ENCODE measurements at places on chromosomes 7 and 10.

DNA sequence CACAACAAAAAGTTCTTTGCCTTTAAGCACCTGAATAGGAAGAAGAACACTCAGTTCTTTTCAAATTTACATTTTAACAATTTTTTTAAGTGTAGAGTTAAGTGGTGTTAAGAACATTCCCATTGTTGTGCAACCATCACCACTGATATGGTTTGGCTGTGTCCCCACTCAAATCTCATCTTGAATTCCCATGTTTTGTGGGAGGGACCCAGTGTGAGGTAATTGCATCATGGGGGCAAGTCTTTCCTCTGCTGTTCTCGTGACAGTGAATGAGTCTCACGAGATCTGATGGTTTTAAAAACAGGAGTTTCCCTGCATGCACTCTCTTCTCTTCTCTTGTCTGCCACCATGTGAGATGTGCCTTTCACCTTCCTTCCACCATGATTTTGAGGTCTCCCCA, 155.7 kb downstream of the PLXNA4 start:
- no peak for DNase-seq

DNA sequence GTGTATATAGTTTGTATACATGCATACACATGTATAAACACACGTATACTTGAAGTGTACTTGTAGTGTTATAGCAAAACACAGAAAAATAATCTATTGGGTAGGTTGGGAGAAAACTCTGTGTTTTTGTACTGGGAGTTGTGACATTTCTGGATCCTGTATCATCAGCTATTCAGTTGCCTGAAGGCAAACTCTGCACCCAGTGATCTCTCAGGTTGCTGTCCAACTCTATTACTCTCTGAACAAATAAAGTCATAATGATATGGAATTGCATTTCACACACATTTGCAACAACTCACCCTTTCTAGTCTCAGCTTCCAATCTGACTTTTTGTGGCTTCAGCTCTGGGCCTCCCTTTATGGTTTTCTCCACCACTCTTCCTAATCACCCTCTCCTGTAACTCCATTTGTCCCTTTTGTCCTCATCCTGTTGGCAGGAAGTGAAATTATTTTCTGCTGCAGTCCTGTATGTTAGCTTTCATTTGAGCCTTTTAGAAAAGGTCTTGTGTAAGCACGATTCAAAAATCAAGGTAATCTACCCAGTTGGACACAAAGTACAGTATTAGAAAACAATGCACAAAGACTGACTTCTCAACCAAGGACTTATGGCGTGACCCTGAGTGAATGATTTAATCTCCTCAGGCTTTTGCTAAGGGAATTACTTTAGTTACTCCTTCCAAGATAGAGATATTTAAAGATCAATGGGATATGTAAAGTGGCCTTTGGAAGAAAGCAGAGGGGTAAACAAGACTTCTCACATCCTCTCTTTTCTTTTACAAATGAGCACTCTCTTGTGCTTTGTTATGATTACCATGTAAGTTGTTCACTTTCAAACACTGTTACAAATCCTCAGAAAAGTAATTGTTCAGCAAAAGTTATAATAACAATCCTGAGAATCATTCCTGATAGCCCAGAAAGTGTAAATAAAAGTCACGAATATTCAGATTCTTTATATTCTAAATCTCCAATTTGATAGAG, 249.1 kb downstream of the KCND2 start:
- DNase-seq, result no peak

- DNase-seq, result no peak
Observed at GRCh38 chr7:55081068-55081467, 62.3 kb downstream of the EGFR start.

GRCh38 chr10:24958091-24958720, 5.8 kb upstream of the PRTFDC1 start:
- DNase-seq, result no peak

DNA sequence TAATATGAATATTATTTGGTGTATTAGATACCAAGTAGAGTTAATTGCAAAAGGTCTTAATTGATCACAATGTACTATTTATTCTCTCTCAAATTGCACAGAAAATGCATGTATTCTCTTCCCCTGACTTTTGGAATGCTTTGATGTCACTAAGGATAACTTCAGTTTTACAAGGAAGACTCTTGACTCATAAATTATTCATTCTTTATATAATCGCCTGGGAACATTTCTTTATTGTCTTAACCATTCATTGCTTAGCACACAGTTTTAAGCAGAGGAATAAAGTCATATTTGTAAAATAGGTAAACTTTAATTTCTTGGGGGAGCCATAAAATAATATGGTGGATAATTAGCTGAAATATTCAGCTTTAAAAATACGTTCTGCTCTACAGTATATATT, 306.0 kb upstream of the TMEM229A start:
- no peak for DNase-seq

DNA sequence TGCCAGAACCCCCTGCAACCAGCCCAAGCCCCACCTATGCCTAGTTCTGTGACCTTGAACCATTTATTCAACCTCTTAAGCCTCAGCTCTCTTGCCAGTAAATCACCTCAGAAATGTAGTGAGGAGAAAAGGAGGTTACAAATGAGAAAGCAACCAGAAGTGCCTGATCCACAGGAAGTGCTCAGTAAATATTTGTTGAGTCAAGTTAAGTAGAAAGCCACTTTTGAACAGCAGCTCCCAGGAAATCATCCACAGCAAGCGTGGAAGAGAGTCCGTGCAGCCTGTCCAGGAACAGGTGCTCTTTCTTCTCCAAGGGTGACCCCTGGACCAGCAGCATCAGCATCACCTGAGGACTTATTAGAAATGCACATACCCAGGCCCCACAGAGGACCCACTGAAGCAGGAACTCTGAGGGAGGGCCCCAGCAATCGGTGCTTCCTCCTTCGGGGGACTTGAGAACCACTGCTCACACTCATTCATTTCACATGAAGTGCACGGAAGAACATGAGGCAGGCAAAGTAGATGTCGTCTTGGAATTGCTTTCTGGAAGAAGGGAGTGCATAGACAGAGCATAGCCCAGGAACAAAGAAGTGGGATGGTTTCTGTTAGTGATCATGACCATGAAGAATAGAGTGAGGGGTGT, 6.3 kb upstream of the C10orf71 start:
- no peak for DNase-seq

- DNase-seq, result peak; percentile 8
Observed at GRCh38 chr10:19385846-19386450, 337.3 kb downstream of the MALRD1 start.

DNA sequence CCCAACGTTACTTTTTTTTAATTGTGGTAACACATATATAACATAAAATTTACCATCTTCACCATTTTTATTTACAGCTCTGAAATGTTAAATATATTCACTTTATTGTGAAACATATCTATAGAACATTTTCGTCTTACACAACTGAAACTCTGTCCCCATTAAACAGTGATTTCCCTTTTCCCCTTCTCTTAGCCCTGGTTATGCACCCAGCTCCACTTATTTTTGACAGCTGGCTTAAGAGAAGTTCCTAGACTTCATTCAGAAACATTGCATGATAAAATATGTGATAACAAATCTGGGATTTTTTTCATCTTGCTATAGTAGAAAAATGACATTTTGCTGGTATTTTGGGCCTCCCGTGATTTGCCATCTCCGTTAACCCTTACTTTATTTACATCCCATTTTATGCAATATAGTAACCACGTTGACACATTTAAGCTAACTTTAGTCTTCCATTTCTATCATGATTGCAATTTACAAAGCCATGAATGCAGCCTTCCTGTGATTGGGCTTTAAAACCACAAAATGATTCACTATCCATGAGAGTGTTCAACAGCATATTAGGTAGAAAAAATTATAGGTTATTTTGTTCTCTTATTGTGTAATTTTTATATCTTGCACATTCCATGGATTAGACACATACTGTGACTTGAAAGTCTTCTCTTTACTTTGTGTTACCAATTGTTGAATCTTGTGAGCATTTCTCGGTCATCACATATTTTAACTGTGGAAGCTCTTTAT, 139.6 kb downstream of the SND1 start:
- no peak for DNase-seq

DNA sequence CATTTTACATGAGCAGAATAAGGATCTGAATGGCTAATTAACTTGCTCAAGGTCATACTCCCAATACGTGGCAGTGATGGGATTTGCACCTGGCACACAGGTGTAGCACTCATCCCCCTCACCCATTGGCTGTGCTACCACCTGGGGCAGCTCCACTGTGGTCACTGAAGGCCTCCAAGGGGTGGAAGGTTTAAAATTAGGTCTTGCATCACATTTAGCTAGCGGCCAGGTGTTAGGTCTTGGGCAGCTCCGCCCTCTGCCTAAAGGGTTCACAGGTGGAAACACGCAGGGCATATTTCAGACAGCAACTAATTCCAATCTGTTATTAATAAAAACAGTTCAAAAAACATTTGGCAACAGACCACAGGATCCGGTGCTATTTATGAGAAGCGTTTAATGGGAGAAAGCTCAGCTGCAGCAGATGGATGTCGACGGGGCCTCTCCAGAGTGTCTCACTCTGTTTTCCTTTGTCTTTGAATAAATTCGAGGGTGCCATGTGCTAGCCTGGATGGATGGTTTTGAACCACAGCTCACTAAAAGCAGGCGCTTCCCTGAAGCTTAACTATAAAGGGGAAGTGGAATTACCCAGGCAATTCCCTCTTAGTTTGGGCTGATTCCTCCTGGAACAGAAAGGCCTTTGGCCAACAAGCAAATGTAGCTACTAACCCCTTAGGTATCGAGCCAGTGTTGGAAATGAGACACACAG, 1017.6 kb downstream of the TYW1 start:
- no peak for DNase-seq

DNA sequence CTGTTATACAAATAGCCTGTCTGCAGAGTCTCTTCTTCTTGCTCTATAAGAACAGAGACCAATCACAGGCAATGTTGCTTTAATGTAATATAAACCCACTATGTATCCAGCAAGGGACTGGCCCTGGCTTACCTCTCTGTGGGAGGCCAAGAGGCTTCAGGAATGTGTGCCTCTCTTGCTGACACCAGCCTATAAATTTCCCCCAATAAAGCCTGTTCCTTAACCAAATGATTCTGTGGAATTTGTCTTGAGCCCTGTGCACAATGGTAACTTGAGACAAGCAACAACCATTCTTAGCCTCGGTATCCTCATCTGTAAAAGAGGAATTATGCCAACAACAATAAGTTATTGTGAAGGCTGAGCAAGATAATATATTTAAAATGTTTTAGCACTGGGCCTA, 563.7 kb downstream of the GRM8 start:
- no peak for DNase-seq

GRCh38 chr10:88288320-88289059, 294.6 kb downstream of the RNLS start:
- DNase-seq, result no peak

- DNase-seq, result no peak
Observed at GRCh38 chr7:27861747-27862146, 121.8 kb downstream of the TAX1BP1 start.

DNA sequence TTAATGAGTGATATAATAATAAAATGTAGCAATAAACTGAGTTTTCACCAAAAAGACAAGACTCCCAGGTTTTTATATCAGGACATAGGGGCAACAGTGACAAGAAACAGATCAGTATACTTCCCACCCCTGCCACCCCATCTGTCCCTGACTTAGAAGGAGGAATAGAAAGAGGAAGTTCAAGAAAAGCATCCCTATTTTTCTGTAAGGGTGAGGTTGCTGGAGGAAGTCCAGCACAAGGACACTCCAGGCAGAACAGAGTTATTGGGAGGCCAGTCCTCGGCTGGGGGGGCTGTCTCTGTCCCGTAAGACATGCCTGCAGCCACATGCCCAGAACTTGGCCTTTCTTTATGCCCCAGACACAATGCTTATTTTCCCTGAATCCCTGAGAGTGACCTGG, 16.5 kb upstream of the TLX1 start:
- no peak for DNase-seq

DNA sequence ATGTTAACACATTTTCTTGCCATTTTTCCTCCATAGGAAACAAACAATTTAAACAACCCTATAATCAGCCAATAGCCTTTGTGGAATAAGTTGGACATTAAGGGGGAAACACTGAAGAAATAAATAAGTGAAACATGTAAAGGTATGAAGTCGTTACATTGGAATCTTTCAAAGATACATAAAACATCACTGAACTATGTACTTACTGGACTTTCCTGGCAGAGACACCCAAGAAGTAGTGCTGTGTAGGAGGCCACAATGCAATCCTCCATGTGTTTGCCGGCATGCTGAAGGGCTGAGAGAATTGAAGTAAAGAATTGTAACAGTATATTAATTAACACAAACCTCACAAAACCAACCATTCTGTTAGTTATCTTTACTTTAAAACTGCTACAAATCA, 76.5 kb upstream of the GRID1 start:
- no peak for DNase-seq

DNA sequence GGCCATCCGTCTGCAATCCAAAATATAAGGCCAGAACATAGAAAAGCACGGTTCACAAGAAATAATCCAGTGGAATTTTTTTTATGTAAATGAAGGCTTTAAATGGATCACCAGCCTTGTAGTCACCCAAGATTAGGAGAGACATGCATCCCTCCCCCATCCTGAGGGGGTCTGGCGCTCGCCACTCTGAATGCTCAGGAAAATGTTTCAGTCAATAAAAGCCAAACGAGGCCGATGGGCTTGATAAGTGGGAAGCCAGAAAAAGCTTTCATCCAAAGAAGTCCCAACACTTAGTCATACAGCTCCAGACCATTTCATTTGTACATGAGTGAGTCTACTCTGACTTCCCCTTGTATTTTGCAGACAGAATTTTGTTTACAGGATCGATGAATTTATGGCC, 631.8 kb downstream of the GRID1 start:
- DNase-seq, result no peak

DNA sequence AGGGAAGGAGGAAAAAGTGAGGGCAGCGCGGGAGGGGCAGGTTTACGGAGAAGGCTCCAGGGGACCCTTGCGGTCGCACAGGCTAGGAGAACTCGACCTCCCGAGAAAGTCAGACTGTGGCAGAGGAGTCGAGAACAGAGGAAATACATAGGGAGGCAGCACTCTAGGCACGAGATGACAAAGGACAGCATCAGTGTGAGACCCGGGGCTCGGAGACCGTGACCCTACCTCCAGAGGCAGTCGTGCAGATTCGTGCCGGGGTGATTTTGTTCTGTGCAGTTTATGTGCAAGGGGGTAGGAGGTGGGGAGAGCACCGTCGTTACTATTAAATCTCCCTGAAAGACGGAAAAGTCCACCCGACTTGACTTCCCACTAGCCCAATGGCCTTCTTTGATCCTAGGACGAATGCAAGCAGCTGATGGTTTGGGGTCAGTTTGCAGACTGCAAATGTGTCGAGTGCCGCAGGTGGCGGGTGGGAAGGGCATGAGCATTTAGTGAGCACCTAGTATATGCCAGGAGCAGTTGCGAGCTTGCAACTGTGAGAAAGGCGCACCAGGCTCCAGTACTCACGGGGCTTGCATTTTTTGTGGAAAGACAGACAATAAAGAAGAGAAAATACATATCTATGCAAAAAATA, 674 bp upstream of the OSBPL3 start:
- DNase-seq, result peak; percentile 34

DNA sequence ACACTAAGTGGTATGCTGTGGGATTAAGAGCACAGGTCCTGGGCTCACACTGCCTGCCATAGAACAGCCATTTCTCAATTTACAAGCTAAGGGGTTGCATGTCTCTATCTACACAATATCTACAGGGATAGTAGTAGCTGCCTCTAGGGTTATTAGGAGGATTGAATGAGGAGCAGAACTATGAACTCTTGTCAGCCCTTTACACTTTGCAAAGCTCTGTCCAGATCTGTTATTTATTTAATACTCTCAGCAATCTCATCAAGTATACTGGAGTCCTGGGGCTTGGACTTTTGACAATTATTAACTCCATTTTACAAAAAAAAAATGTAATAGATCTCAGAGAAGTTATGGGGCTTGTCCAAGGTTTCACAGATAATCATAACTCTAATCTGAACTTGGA, 6.8 kb downstream of the OPALIN start:
- no peak for DNase-seq

GRCh38 chr7:24778543-24779282, 21.4 kb upstream of the GSDME start:
- no peak for DNase-seq
